Stimulated activated CD8-positive, alpha-beta memory T cell treated with anti-CD3 and anti-CD28 coated beads, Interleukin-15, amount 100 ng/mL, for 1 hour (primary cell): ENCODE measurements at places on chromosomes 7 and 10.

DNA sequence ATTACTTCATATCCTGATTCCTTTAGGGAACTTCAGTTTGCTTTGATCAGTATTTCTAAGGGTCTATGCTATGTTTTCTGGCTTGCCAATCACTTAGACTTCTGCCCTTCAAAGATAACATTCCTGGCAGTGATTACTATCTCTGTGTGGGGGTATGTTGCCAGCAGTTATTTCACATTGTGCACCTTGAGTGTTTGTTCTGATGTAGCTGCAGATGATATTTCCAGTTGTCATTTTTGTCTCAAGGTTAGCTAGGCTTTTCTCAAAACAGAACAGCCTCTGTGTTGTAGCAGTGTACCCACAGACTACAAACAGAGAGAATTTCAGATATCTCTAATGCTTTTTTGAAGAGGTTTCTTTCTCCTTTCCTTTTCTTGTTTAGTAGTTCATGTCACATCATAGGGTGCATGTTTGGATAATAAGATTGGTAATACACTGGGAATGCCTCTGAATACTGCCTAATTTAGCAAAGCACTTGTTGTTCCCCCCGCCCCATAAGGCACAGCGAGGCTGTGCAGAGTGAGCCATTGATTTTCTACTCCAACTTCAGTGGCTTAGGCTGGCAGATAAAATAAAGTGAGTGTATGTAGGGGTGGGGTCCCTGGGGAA is 134.7 kb upstream of the AGR3 start:
- DNase-seq: no peak

DNA sequence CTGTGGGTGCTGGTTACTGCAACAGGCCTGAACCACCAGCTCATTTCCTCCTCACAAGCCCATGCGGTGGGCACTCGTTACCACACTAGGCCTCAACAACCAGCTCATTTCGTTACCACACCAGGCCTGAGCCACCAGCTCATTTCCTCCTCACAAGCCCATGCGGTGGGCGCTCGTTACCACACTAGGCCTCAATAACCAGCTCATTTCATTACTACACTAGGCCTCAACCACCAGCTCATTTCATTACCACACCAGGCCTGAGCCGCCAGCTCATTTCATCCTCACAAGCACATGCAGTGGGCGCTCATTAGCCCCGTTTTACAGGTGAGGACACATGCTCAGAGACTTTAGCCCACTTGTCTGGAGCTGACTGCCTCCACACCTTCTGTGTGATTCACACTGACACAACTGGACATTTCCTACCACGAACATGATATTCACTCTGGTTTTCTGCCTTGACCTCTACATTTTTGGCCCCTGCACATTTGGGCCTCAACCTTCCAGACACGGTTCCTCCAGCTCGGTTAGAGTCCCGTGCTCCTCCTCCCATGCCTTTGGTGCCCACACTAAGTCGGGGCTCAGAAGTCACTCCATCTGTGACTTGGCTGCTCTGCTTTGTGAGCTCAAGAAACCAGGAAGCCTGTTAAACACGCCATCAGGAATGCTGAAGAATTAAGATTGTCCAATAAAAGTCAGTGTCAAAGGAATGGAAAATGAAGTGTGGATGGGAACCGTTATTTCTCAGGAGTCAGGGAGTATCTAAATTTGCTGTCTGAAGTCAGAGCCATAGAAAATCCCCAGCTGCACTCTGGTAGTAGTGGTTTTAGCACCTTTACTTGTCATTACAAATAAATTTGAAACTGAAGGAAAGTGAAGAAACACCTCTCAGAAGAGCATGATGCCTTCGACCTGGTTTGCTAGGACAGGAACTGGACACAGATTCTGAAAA is 55.8 kb upstream of the LANCL2 start:
- DNase-seq: no peak

DNA sequence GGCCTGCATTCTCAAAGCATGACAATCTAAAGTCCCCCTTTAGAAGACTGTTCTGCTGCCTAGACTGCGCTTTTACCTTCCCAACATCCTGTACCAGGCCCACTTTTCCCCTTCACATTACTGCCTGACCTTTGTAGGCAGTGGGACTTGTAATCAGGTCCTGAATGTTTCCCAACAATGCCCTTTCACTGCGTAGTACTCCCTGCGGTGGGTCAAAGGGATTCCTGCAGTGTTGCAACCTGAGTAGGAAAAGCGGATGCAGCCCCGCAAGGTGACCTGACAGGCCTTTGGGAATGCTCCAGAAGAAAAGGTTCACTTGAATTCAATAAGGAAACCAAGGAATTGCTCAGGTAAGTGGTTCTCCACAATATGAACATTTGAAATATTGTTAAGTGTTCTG is 4.9 kb upstream of the TCAF1 start:
- no peak for DNase-seq

DNA sequence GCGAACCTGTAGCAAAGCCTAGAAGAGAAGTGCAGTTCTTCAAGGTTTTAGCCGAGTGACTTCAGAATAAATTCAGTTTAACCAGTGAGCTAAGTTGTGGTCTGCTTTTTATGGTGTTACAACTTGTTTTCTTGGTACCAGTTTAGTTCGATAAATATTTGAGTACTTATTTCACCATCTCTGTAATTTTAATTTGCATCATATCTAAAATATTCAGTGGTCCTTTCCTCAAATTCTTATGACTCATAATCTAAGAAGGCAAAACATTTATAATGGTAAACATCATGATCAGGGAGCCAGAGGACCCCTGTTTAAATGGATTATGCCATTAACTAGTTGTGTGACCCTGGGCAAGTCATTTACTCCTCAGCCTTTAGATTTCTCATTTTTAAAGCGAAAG is 4.1 kb upstream of the BMPER start:
- DNase-seq: no peak

DNA sequence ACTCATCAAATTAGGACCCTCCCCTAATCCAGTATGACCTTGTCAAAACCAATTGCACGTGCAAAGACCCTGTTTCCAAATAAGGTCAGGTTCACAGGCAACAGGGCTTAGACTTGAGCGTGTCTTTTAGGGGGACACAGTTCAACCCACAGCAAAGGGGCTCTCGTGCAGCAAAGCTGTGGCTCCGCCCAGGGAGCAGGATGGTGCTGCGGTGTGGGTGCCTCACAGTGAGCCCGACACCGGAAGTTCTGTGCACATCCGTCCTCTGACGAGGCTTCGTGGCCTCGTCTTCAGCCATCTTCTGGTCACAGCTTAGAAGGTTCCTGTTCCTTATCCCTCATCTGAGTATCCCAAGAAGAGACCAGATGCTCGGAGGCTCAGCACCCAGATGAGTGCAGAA is 509.2 kb upstream of the FOXK1 start:
- DNase-seq: no peak

DNA sequence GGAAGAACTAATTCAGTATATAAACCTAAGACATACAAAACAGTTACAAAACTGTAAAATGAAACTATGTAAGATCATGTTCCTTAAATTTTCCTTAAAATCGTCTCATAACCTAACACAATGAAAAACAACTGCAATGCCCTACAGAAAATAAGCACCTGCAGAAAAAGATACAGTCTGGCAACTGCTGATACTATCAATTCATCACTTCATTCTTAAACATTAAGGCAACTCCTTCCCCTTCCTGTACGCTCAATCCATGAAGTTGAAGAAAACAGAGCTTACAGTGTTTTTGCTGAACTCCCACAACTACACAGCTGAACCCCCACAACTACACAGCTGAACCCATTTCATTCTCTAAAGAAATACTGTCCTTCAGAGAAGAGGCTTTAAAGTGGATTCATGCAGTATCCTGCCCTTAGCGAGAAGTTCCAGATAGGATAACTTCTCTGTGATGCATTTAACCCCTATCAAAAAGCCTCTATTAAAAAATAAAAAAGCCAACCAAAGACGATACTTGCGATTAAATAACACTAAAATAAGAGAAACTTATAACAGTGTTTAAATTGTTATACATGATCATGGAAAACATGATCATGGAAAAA is 50.0 kb downstream of the JMJD1C start:
- no peak for DNase-seq

DNA sequence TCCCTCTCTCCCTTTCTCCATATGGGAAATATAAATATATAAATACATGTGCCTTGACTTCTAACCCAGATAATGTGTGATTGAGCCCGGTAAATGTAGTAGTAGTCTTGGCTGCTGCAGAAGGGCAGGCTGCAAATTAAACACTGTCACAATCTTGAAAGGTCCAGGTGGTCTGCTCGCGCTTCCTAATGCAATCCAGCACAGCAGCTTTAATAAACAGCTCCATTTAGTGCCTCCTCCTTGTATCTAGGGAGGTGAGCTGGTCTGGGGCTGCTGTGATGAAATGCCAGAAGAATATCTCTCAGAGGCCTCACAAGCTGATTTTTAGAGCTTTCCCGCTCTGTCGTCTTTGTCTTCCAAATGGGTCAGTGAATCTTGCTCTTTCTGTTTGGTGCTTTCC is 782 bp downstream of the POU6F2 start:
- no peak for DNase-seq

- no peak for DNase-seq
These were observed 27.7 kb downstream of the PPP2R2D start for GRCh38 chr10:131928248-131929095.

- no peak for DNase-seq
These were observed 62.1 kb upstream of the EFCAB10 start for GRCh38 chr7:105643384-105643783.

DNA sequence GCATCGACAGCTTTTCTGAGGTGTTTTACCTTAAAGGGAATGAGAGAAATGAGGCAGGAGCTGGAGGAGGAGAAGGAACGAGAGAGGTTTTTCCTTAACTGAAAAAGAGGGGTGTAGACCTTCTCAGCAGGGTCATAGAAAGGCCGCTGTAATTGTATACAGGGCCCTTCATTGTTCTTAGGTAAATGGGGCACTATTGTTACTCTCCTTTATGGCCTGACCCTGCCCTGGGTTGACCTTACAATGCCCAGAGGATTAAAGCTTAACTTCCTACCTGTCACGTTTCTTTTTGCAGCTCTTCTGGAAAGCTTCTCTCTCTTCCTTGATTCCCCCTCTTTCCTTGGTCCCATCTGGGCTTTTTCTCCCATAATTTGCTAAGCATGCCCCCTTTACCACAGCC is 13.7 kb upstream of the PDLIM1 start:
- DNase-seq: no peak

DNA sequence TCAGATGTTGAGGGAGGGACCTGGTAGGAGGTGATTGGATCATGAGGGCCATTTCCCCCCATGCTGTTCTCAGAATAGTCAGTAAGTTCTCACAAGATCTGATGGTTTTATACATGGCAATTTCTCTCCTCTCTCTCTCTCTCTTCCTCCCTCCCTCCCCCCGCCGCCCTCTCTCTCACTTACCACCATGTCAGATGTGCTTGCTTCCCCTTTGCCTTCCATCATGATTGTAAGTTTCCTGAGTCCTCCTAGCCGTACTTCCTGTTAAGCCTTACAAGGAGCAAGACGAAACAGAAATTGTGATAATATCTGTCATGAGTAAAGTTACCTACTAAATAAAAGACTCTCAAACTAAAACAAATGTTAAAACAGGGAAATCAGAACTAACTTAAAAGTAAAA is 19.9 kb upstream of the GPR141 start:
- no peak for DNase-seq

- DNase-seq: no peak
These were observed 41.2 kb upstream of the VCL start for GRCh38 chr10:73956476-73957359.

GRCh38 chr7:7978860-7979259 is 10.3 kb downstream of the GLCCI1 start:
- DNase-seq: no peak

DNA sequence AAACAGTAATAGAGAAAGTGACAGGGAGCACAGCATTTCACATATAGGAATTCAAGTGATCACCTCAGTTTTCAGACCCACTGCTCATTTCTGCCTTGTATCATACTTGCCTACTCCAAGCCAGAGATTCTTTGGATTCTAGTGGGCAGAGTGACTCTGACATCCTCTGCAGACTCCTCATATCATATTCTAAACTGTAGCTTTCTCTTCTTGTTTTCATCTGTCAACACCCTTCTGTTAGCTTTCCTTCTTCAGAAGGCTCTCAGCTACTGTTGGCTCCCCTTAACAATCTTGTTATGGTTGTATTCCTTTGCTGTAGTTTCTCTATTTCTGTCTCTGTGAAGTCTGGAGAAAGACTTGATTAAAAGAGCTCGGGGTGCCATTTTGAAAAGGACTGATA is 120.5 kb downstream of the CTNNA3 start:
- no peak for DNase-seq

DNA sequence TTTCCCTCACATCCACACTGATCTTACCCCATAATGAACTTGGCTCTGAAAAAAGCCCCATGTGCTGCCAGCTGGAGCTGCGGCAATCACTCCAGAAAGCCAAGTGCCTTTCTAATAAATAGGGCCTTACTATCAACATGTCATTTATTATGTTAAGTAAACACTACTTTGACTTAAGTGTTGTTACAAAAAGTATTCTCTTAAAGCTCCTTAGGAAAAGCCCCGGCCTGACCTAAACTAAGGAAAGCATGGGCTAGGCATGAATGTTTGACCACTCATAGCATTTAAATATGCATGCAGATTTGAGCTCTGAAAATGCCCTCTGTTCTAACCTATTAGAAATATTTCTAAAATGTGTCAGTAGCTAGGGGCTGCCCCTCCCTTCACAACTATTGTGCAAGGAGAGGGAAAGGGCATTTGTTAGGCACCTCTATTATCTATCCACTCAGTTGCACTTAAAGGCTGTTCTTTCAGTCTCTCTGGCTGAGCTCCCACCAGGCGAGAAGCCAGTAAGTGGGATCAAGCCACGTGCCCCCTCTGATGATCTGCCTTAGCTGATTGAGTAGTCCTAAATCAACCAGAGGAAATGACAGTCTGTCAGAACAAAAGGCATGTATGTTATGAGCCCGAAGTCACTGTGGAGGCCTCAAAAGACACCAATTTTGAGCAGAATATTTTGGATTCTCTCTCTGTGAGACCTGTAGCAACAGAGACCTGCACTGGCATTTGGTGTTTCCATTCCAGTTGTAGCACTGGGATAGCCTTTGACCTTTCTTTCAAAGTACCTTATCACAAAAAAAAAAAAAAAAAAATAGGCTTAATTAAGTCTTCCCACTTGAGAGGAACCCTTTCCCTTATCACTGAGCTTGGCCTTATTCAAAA is 77.1 kb downstream of the ITGB8 start:
- DNase-seq: no peak

GRCh38 chr10:45239642-45240041 is 75.8 kb downstream of the OR13A1 start:
- no peak for DNase-seq

- DNase-seq: no peak
These were observed 27.9 kb upstream of the CHCHD3 start for GRCh38 chr7:133109816-133110215.
